ENCODE measurements at places on chromosomes 12 and 14. TPM values are rescaled to one million over a fixed set of nuclear protein-coding genes. Genes with fewer than 3 reads are reported as not detected.

The LRP1 gene
- polyA plus RNA-seq = 123 TPM

The PLBD1 gene
- polyA plus RNA-seq = 22.3 TPM

The KCNK13 gene
- polyA plus RNA-seq = 0.32 TPM

DNA sequence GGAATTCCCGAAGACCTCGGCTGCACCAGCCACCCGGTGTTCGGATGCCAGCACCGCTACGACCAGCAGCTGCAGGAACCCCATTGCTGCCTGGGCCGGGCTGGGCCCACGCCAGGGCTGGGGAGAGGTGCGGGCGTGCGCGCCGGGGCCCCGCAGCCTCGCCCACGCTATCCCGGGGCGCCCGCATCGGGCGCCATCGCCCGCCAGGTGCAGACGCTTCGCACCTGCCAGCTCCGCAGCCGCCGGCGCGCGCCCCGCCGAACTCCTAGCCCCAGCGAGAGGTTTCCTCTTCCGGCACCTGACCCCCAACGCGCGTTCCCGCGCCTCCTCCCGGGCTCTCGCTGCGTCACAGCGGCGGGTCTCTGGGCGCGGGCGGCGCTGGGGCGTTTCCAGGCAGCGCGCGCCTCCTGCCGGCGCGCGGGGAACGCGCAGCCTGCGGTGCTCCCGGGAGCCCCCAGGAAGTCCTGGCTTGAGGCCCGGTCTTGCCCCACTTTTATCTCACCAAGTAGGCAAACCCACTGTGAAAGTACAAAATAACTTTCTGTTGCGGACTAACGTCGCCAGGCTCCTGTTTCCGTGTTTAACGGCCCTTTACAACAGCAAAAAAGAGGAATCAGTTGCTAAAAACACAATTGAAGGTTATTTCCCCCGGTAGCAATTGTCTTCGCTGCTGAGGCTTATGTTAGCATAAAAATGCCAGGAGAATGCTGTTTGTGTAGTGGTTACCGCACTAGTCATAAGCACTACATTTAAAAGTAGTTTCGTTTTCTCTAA, at the start of gene TM7SF3:
Gene TM7SF3, minus strand, starts transcription at position 300 of the 774 bp plus-strand sequence. Its CDS starts 216 bp downstream, at position 84.
- DNase-seq = peak; percentile 88

DNA sequence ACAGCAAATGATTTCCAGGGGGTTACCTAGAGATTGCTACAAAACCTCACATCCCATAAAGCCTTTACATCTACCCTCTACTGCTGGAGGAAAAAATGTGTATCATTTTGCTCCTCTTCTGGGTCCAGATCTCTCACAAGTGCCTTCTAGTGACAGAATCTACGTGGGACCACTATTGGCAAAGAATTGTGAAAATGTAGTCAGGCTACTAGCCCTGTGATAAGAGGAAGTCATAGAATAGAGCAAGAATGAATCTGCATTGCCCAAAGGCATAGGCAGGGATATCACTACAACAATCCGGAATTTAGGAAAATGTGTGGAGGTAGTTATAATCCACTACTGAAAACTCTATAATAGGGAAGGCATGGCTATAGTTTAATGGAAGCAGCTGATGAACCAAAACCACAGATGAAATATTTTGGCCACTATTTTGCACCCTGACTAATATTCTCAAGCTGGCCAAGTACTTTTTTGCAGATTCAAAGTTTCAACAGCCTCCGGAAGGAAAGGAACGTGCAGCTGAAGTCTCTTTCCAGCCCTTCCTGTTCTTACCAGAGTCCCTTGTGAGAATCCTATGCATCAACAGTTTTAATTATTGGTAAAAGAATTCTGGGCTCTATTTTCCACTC, 176.8 kb downstream of the PHLDA1 start:
- DNase-seq = no peak

DNA sequence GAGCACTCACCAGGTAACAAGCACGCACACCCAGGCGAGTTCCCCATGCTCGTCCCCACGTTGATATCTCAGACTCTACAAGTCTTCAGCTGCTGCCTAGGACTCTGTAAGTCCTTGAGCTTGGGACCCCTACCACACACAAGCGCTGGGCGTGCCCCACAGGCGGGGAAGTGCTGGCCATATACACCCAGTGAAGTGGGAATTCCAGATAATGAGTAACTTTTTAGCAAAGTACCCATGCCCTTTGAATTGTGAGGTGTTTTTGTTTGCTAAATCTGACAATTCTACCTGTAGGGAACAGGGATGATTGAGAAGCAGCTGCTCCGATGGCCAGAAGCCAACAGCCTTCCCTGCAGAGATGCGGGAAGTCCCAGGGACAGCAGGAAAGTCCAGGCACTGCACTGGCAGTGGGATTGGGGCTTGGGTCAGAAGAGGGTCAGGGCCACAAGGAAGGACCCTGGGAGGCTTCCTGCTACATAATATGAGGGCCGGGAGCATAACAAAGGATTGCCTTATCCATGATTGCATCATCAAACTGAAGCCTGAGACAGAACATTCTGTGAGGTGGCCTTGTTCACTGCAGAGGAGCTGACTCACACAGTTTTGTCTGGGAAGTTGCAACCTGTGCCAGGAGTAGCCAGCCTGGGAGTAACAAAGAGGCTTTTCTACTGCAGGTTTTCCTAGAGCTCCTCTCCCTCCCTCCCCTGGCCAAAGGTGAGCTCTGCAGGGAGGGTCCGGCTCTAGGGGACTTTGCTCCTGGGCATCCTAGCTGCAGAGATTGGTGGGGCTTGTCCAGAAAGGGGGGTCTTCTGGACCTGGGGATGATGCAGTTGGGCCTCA, 13.2 kb upstream of the SERPINA3 start:
- DNase-seq = no peak

DNA sequence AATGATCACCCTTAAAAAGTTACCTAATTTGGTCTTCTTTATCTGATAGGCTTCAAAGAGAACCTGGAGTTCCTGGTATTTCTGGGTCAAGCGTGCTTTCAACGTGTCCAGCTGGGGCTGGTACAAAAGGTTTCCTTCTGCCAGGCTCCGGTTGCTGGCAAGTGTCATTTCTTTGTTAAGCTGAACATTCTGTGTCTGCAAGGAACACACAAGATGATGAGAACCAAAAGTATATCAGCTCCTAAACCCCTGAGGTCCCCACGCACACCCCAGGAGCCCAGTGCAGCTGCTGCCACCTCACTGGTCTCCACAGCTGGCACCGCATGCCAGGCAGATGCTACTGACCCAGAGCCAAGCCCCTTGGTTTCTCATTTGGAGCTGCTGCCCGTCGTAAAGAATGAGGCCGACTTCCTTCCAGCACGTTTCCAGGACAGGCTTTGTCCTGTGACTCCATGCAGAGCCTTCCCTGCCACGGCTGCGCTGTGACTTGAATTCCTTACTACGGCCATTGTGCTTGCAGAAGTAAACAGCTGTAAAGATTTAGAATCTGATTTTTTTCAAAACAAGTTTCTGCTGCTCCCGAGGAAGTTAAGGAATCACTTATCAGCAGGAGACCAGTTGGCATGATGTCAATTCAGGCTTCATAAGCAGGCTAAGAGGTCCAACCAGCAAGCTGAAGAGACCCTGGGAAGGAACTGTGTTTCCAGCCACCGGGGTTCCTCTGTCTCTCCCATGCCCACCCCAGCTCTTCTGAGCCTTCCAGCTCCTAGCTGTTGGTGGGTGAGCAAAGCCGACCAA, 24.9 kb downstream of the VPS37B start:
- DNase-seq = no peak

GRCh38 chr12:121741743-121742142, 29.2 kb downstream of the TMEM120B start:
- no peak for DNase-seq

GRCh38 chr12:95959107-95959506, 16.0 kb downstream of the AMDHD1 start:
- DNase-seq = no peak

All from muscle of arm (tissue), 14 donors.